ENCODE measurements at places on chromosomes 16 and 17. TPM values are rescaled to one million over a fixed set of nuclear protein-coding genes. Genes with fewer than 3 reads are reported as not detected.

- DNase-seq: no peak
Observed at GRCh38 chr17:38711792-38712571, 6.9 kb downstream of the MLLT6 start.

GRCh38 chr17:34542700-34543336 lies 36.6 kb upstream of the TMEM132E start:
- DNase-seq: peak; percentile 17

- no peak for DNase-seq
Observed at GRCh38 chr16:50265260-50265659, 1.1 kb upstream of the ADCY7 start.

- no peak for DNase-seq
Observed at GRCh38 chr16:50957056-50957455, 194.0 kb downstream of the SALL1 start.

DNA sequence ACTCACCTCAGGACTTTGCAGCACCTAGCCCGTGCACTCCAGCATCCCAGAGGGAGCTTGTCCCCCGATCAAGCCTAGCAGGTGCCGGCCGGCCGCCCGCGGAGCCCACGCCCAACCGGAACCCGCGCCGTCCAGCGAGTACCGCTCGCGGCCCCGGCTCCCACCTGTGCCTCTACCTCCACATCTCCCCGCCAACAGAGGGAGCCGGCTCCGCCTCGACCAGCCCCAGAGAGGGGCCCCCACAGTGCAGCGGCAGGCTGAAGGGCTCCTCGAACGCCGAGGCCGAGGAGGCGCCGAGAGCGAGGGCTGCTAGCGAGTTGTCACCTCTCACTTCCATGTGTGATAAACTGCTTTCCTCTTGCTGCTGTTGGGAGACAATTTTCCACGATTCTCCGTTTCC lies 41.1 kb upstream of the DHRS7B start:
- no peak for DNase-seq

Gene LLGL2
- 3.1 TPM for total RNA-seq

Gene ACE
- total RNA-seq: 27.4 TPM

Measured in uterus (tissue), 4 donors.